ENCODE measurements at places on chromosomes 11 and 22. TPM values are rescaled to one million over a fixed set of nuclear protein-coding genes. Genes with fewer than 3 reads are reported as not detected.
A peak's percentile ranks its signal among the peaks of the same experiment; 100 is the strongest.

The HSPB2 gene
- total RNA-seq, result 1.6 TPM

The EIF3L gene
- total RNA-seq, result 398 TPM

The BEST1 gene
- total RNA-seq, result 2.0 TPM

GRCh38 chr22:39707351-39707750 lies 136.8 kb downstream of the CACNA1I start:
- no peak for DNase-seq

GRCh38 chr11:72308226-72309073 lies 64.5 kb upstream of the PHOX2A start:
- DNase-seq, result peak; percentile 95

GRCh38 chr22:35452810-35453743 lies 53.1 kb downstream of the MCM5 start:
- DNase-seq, result no peak

DNA sequence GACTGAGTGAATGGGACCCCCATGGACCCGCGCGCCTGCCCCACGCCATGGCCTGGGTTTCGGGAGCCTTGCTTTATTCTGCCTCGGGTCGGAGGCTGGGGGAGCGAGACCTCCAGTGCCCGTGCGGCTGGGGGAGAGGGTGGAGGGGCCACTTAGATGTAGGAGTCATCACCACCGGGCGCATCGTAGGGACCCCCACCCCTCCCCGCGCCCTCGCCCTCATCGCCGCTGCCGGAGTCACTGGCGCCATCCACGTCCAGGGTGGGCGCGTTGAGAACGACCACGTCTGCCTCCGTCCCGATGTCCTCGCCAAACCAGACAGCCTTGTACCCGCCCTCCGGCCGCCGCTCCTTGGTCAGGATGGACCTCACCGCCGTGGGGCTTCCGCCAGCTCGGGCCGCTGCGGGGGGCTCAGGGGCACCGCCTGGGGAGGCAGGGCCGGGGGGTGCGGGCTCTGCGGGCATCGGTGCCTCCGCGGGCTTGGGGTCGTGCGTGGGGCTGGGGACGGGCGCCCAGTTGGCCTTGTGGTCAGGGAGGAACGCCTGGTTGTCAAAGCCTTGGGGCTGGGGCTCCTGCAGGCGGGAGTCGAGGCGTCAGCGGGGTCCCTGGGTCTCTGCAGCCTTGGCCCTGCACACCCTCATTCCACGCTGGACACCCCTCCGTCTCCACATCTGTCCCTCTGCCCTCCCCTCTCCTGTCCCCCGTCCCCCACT lies 1.6 kb upstream of the IRF7 start:
- no peak for DNase-seq

DNA sequence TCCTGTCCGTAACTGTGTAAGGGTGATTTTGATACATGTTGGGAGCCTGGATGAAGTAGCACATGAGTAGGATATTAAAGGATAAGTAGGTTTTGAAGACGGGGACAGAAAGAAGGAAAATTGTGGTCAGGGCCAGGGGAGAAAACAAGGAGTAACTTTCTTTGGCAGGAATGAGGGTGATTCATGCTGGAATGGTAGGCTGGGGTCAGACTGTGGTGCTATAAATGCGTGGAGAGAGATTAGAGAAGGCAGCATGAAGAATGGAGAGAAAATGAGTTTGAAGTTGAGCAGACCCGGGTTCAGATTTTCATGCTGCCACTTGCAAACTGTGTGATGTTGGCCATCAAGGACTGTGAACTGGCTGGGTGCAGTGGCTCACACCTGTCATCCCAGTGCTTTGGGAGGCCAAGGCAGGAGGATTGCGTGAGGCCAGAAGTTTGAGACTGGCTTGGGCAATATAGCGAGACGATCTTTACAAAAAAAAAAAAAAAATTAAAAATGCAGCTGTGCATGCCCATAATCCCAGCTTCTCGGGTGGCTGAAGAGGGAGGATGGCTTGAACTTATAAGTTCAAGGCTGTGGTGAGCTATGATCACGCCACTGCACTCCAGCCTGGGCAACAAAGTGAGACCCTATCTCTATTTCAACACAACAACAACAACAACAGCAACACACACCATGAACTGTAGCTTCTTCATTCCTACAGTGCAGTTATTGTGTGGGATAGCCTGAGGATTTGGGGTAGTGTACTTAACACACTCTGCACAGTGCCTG lies 22.3 kb downstream of the ZBTB16 start:
- no peak for DNase-seq

DNA sequence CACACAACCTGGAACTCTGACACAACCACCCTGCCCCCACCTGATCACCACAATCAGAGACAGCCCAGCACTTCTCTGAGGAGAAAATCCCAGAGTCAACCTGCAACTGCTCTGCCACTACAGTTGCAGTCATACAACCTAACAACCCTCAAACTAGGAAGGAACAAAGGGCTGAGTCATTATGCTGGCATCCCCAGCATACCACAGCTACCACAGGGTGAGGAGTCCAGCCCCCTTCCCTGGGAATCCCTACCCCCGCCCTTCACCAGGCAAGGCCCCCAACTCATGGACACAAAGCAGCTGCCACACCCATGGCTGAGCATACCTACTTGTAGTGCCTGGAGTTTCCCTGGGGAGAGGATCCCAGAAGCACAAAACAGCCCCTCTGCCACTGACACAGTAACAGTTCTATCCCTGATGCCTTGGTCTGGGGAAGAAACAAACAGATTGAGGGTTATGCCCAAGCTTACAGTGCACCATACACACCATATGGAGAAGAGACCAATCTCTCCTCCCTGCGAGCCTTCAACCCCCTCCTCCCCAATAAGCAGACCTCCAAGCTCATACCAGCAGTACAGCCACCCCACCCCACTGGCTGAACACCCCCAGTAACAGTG lies 68.5 kb upstream of the C11orf58 start:
- DNase-seq, result no peak

DNA sequence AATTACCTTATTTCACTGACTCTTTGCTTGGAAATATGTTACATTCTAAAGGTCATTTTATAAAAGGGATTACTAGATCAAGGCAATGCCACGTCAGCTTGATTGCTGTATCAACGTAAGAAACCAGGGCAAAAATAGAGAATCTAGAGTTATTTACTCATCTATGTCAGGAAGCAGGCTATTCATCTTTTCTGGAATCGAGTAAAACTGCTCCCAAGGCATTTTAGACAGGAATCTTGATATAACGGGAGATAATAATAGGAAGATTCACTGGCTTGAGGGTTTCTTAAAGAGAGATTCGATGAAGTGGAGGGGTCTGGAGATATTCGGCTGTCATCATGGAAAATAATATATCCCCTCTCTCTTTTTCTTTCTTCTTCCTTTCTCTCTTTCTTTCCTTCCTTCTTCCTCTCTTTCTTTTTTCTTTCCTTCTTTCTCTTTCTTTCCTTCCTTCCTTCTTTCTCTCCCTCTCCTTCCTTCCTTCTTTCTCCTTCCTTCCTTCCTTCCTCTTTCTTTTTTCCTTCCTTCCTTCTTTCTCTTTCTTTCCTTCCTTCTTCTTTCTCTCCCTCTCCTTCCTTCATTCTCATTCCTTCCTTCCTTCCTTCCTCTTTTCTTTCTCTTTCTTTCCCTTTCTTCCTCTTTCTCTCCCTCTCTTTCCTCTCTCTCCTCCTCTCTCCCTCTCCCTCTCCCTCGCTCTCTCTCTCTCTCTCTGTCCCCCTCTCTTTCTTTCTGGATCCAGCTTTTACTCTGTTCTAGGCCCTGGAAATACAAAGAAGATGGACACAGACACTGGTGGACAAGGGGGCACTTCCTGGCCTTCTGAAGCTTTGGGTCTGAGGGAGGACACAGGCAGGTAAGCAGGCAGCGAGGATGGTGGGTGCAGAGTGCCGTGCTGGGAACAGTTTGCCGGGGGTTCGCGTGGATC lies 18.1 kb upstream of the RASD2 start:
- DNase-seq, result no peak

Measured in urinary bladder (tissue), 4 donors.